ENCODE measurements at places on chromosomes 7 and 10. TPM values are rescaled to one million over a fixed set of nuclear protein-coding genes. Genes with fewer than 3 reads are reported as not detected.

DNA sequence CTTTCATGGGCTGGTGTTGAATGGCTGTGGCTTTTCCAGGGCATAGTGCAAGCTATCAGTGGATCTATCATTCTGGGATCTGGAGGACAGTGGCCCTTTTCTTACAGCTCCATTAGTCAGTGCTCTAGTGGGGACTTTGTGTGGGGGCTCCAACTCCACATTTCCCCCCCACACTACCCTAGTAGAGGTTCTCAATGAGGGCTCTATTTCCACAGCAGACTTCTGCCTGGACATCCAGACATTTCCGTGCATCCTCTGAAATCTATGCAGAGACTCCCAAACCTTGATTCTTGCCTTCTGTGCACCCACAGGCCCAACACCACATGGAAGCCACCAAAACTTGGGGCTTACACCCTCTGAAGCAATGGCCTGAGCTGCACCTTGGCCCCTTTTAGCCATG lies 208.3 kb upstream of the MKLN1 start:
- no peak for DNase-seq

GRCh38 chr7:19369806-19370205 lies 224.6 kb upstream of the FERD3L start:
- no peak for DNase-seq

GRCh38 chr10:90930971-90931871 lies 10.3 kb upstream of the ANKRD1 start:
- DNase-seq = peak; percentile 98

- no peak for DNase-seq
Measured at GRCh38 chr7:44155191-44156185, 14.4 kb upstream of the MYL7 start.

GRCh38 chr10:62278441-62278910 lies 9.8 kb upstream of the RTKN2 start:
- no peak for DNase-seq

DNA sequence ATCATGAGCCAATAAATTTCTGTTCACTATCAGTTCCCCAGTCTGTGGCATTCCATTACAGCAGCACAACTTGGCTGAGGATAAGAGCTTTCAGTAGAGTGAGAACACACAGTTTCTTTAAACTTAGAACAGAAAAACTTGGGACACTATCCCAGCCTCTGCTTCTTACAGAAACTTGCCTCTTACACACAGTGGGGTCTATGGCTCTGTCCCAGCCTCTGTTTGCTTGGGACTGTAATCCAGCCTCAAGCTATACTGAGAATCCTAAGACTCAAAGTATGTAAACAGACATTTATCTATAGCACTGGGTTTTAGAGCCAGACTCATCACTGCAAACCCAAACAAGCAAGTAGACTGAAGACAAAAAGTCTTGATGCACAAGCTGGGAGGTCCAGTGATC lies 355.8 kb upstream of the VSTM2A start:
- DNase-seq = no peak

GRCh38 chr7:123727071-123727837 lies 21.5 kb downstream of the WASL start:
- DNase-seq = peak; percentile 94

DNA sequence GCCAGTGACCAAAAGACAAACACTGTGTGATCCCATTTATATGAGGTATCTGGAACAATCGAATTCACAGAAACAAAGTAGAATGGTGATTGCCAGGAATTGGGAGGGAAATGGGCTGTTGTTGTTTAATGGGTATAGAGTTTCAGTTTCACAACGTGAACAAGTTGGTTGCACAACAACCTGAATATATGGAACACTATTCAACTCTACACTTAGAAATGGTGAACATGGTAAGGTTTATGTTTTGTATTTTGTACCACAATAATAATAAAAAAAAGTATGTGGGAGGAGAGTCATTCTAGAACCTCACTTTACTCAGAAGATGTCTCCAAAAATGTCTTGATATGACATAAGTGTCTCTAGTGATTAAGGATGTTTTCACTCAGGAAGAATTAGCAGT lies 85.2 kb upstream of the SGCE start:
- no peak for DNase-seq

DNA sequence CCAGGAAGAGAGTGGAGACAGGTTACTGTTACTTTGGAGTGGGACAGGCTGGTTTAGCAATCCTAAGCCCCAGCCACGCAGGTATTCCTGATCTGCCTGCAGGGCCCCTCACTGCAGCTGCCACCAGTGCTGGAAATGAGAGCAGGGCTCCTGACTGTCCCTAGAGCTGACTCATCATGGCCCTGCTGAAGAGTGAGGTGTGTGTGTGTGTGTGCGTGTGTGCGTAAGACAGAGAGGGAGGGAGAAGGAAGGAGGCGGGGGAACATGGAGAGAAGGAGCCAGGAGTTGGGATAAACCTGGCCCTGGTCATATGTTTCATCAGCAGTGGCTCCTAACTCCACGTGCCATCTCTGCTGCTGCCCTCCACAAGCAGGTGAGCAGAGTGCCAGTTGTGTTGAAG lies 3.6 kb downstream of the FOXI2 start:
- DNase-seq = no peak

- DNase-seq = no peak
Measured at GRCh38 chr10:126042354-126042753, 146.0 kb downstream of the FANK1 start.

GRCh38 chr10:58888957-58889356 lies 287.5 kb upstream of the PHYHIPL start:
- DNase-seq = no peak

- DNase-seq = no peak
Measured at GRCh38 chr10:97961945-97962344, 68.5 kb downstream of the CRTAC1 start.

GRCh38 chr7:77235276-77235675 lies 35.7 kb upstream of the FGL2 start:
- DNase-seq = no peak

DNA sequence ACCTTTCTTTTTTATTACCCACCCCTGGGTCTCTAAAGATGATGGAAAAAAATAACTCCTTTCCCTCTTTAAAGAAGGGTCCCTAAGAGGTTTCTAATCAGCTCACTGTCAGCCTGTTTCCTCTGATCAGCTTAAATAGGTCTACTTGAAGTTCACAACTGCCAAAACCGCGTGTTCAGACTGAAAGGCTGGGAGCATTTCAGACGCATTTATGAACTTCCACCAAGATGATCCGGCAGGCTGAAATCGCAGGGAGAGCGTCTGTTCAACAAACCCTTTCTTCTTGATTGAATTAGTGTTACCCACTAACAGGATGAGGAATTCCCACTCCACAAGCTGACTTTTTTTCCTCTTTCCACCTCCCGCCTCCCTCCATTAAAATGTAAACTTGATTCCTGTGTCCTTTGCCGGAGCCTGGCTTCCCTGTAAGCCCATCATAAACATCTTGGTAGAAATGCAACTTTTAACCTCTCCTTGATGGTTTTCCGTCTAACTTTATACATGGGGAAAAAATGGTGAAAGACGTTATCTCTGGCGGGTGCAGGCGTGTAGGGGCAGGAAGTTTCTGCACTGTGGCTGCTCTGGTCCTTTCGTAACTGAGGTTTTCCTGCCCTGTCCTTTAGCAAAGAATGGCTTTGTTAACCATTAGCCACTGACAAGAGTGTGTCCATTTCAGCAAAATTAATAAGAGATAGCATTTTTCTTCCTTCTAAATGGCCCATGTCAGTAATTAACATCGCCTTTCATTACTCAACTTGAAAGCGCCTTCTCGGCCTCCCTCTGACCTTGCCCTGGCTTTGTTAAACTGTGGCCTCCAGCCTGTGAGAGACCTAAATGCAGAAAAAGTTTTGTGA lies 130.7 kb downstream of the BAMBI start:
- DNase-seq = no peak

DNA sequence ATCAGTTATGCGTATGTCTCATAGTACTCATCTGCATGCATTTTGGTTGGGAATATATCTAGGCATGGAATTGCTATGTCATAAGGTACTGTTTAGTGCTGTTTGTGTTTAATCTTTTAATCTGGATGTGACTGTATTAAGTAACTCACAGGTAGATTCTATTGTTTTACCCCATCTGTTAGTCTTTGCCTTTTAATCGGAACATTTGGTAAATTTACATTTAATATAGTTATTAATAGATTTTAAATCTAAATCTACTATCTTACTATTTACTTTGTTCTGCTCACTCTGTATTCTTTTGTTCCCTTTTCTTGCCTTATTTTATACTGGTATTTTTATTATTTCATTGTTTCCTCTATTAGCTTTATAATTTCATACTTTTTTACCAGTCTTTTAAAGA lies 10.6 kb upstream of the ITGA8 start:
- no peak for DNase-seq

- no peak for DNase-seq
Measured at GRCh38 chr7:87116315-87116714, 35.9 kb upstream of the DMTF1 start.

Gene CACNB2
- total RNA-seq = not detected

Gene CALY
- total RNA-seq = not detected

Gene OR2A1
- not detected for total RNA-seq

Gene ASAH2B
- 5.7 TPM for total RNA-seq

Gene ARHGEF5
- total RNA-seq = 0.13 TPM

Gene SLC16A12
- not detected for total RNA-seq

Gene BPGM
- total RNA-seq = 43.7 TPM

Gene TMEM176B
- total RNA-seq = not detected

Gene SVOPL
- not detected for total RNA-seq

Gene TMEM140
- total RNA-seq = 2.2 TPM

Measured in SJSA1 (cell line).